Activated CD4-positive, alpha-beta T cell treated with anti-CD3 and anti-CD28 coated beads for 4 hours (primary cell): ENCODE measurements at places on chromosomes 3 and 15.

- DNase-seq, result no peak
These were observed 41.5 kb downstream of the IDH2 start for GRCh38 chr15:90060797-90061196.

- DNase-seq, result no peak
These were observed 6.2 kb downstream of the ZNF385D start for GRCh38 chr3:21744793-21745192.

DNA sequence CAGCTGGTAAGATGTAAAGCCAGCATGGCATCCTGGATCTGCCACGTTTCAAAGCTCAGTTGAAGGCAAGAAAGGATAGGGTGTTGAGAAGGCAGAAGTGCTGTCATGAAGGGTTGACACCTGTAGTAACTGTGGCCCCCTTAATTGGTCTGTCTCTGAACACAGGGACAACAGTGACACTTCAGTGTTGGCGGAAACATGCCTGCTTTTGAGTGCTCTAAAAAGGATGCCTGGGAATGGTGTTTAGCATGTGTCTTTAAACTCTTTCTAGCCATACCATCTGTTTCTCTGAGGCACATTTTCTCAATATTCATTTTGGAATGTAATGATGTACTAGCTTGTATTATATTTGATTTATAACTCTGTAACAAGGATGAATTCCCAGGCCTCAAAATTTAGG, 42.1 kb downstream of the PLS1 start:
- DNase-seq, result no peak

GRCh38 chr3:32154205-32154579, 47.8 kb downstream of the GPD1L start:
- no peak for DNase-seq

GRCh38 chr3:144912968-144913367, 941.3 kb downstream of the DIPK2A start:
- DNase-seq, result no peak

DNA sequence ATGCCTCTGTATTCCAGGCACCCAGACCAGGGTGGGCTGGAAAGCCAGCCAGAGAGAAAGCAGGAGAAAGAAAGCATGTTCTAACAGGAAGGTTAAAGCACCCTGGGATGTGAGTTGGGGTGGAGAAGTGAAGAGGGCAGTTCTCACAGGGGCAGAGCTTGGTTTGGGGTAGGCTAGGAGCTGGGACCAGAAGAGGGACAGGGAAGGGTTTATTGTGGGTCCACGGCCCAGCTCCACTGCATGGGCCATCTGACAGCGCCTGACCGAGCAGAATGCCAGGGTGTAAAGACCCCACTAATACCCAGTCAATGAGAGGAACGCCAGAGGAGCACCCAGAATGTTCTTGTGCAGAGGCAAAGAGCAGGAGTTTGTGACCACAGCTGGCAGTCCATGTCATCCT, 27.1 kb upstream of the MAGEF1 start:
- DNase-seq, result no peak

GRCh38 chr3:16888785-16889607, 4.2 kb downstream of the PLCL2 start:
- no peak for DNase-seq

GRCh38 chr3:65466300-65466988, 572.3 kb downstream of the MAGI1 start:
- DNase-seq, result no peak

DNA sequence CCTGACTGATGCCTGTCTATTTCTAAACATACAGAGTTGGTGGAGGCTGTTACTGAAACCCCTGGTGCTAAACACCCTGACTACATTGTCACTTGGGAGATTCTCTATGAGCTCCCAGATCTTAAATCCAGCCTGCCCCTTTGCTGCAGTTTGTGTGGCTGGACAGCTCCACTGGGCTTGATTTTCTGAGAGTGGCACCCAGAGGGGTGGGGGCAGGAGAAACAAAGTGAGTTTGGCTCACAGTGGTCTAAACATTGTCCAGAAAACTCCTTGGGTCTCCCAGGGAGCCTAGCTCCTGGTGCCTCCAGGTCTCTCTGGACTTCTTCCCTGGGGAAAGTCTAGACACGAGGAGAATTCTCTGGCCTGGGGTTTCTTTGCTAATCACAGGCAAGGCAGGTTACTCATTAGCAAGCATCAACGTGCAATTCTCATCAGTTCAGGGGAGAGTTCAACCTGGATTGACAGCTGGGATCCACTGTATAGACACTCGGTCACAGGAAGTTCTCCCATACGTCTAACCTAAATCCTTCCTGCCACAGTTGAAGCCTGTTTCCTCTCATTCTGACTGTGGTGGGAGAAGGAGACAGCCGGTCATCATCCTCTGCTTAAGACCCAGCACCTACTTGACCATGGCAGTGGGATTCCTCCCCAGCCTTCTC, 7.1 kb upstream of the DLL4 start:
- DNase-seq, result no peak
